ENCODE measurements at places on chromosomes 3 and 15.

DNA sequence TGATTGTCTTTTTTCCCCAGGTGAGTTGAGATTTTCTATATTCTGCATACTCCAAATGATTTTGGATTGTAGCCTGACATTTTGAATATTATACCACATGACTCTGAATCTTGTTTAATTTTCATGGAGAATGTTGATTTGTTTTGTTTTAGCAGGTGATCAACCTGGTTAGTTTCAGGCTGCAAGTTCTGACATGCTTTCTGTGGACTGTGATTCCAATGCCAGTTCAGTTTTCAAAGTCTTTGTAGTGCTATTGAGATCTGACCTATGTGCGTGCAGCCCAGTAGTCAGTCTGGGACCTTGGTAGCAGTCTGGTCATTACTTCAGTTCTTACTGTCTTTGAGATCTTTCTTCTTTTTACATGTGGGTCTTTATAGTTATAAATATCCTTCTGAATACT lies 18.6 kb upstream of the MTMR10 start:
- no peak for DNase-seq

DNA sequence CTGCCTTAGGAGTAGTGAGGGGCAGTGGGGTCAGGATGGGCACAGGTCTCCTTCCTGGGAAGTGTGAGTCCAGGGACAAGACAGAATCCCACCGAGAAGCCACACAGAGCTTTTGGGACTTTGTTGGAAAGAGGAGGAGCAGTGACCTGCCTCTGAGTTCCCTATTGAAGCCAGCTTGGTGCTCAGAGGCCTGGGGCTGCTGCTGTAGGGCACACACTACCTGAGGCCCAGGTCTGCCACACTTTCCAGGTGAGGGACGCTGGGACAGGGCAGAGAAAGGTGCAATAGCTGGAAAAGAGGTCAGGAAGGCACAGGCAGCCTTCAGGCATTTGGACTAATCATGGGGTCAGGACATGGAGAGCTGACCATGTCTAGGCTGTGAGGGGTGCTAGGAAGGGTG lies 67.7 kb downstream of the SCN5A start:
- DNase-seq, result no peak

- DNase-seq, result no peak
These were observed 31.2 kb downstream of the PRR23E start for GRCh38 chr3:127224118-127224517.

DNA sequence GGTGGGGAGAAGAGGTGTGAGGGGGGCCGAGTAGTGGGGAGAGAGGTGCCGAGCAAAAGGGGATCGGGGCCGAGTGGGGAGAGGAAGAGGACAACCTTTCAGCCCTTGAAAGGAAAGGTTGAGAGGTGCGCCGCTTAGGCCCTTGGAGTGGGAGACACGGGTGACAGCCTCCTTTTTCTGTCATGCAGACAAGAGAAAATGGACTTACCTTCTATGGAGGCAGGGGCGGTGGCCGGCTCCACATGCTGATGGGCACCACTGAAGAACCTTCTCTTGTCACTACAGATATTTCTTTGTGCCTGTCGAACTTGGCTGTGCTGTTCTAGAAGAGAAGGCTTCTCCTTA lies 421 bp downstream of the KLHL18 start:
- no peak for DNase-seq

Measured in AG08396 (cell line).